ENCODE measurements at places on chromosomes 1 and 21.

- DNase-seq: no peak
Measured at GRCh38 chr1:203547147-203547546, 53.2 kb downstream of the OPTC start.

DNA sequence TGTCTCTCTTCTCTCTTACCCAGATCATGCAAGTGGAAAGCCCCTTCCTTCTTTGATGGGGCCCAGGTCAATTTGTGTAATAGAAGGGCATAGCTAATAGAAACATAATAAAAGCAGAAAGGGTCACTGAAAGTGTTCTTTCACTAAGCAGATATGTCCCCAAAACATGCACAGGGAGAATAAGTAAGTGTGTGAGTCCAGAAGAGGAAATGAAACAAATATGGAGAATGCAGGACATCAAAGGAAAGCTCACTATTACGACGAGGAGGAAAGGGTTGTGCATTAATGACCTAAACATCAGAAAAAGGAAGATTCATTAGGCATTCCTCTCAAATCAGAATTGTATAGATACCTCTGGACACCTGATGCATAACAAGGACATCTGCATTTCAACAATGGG lies 81.4 kb upstream of the SMYD2 start:
- DNase-seq: no peak

DNA sequence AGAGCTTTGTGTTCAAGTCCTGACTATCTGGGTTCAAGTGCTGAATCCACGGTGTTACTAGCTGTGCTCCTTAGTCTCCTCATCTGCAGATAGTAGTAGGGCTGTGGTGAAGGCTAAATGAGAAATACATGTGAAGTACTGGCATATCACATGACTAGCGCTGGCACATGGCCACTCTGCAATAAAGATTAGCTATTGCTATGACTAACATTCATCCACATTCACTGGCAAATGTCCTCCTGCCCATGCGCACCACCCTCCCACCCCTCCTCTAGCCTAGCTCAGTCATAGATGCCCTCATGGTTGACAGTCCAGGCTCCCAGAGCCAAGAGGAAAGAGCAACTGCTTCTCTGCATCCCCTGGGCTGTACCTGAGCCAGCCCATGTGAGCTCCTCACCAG lies 8.5 kb upstream of the COL8A2 start:
- DNase-seq: peak; percentile 91

- no peak for DNase-seq
Measured at GRCh38 chr1:201020040-201020591, 3.4 kb downstream of the KIF21B start.

GRCh38 chr1:61334718-61335589 lies 252.6 kb downstream of the NFIA start:
- no peak for DNase-seq

DNA sequence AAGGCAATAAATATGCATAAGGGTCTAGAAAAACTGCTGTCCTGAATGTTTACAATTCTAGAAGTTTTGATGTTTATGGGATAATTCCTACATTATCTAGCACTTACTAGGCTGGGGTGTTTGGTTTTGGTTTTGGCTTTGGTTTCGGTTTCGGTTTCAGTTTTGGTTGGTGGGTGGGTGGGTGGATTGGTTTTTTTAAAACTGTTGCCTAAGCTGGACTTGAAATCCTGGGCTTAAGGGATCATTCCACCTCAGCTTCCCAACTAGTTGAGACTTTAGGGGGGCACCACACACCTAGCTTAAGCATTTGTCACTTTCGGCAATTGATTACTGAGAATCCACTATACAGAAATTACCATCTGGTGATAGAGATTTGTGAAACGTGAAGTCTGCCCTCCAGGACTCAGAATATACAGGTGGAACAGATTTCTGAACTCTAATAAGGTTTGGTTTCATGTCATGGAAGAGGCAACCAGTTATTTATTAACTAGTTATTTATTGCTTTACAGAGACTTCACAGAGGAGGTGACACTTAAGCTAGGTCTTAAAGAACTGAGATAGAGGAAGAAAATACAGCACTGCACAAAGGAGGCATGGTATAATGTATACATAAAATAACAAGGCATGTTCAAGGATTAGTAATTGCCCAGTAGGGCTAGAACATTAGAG lies 69.6 kb downstream of the PIK3R3 start:
- no peak for DNase-seq

DNA sequence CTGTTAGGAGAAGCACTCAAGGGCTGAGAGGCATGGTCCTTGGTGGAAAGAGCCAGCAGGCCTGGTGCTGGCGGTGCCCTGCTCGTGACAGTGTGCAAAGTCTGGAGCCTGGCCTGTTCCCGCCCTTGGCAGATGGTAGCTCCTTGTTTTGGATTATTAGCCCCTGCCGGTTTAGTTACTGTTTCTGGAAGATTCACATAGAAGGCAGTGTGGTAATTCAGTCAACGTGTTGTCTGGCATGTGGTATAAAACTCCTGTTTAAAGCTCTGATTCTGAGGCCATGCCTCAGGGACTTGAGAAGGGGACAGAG lies 6.8 kb downstream of the PKNOX1 start:
- no peak for DNase-seq

DNA sequence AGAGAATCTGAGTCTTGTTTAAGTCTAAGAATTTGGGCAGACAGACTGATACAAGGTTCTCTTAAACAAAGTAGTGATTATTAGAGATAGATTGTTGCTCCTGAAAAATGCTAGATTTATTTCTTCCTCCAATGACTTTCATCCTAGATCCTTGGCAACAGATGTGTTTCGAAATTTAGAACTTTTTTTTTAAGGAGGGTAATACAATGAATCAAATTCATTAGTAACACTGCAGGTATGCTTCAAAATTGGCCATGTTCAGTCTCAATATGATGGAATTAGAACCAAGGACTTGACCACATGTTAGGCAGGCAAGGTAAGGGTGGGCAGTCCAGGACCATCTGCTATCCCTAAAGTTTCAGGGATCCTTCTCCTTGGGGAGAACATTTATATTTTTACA lies 4.5 kb upstream of the LCE1F start:
- DNase-seq: no peak

- DNase-seq: no peak
Measured at GRCh38 chr1:203322500-203323179, 17.3 kb downstream of the BTG2 start.

- no peak for DNase-seq
Measured at GRCh38 chr1:154711416-154711815, 103.4 kb upstream of the ADAR start.

DNA sequence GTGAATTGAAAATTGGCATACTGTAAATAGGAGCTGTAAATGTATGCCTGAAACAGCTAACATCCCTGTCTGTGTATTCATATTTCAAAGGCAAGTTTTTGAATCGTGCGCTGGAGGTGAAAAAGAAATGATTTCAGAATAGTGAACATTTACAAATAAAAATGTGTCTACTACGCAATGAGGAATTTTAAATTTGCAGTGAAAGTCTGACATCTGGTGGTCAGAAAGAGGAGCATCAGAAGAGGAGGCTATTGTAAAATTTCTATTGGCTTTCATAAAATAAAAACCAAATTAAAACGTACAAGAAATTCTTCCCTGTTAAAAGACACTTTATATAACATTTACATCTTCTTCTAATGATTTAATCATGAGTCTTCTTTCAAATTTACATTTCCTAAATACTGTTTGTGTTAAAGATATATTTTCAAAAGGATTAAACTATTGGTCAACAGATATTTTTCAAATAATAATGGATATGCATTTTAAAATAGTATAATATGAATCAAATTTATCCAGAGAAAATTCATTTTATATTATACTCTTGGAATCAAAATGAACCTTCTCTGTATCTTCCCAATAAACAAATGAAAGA lies 113.7 kb upstream of the RRP15 start:
- DNase-seq: no peak

- DNase-seq: no peak
Measured at GRCh38 chr1:196732526-196732925, 42.1 kb upstream of the CFHR3 start.

GRCh38 chr1:94541246-94542087 lies at the start of gene F3:
Gene F3 (minus strand): TSS chr1:94541759. CDS start chr1:94541636, 123 bp downstream.
- DNase-seq: no peak

DNA sequence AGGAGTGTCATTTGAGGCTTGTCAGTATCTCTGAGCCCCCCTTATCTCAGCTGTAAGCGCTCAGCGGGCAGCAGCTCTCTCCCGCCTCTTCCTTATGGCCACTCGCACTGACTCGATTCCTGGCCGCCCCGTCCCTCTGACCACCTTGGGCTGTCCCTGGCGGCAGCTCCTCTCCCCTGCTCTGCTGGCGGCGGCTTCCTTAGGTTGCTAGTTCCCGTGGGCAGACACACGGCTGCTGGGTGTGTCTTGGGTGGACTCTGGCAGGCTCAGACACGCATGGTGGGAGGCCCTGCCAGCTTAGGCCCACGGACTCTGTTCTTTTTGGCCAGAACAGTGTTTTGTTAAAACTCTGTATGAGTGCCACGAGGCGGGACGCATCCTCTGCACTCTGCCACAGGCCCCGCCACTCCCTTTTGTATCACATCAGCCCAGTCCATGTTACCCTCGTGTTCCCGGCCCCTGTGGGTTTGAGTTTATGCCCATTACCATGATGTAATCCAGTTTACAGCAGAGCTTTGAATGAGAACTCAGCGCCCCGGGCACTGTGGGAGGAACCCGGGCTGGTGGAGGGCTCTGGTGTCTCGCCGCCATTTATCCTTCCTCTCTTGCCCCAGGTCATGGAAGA lies 45.9 kb downstream of the COQ8A start:
- no peak for DNase-seq

DNA sequence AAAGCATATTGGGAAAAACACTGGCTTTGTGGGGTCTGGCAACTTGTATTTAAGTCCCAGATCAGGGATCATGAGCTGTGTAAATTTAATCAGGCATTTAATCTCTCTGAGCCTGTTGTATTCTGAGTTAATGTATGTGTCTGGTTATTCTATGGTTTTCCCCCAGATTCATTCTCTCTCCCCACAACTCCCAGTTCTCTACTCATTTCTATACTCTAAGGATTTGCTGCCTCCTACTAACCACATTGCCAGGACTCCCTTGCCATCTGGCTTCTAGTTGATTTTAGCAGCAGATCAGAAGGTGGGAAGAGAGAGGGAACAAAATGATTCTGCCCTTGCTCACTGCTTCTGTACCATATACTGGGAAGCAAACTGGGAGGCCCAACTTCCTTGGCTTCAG lies 31.4 kb upstream of the S1PR1 start:
- no peak for DNase-seq

- no peak for DNase-seq
Measured at GRCh38 chr1:84703431-84703830, 13.2 kb upstream of the SSX2IP start.

GRCh38 chr1:88298506-88298905 lies 385.6 kb upstream of the PKN2 start:
- no peak for DNase-seq

- DNase-seq: no peak
Measured at GRCh38 chr1:173475564-173476196, 1.5 kb upstream of the PRDX6 start.

- DNase-seq: no peak
Measured at GRCh38 chr21:25465263-25465662, 142.0 kb downstream of the MRPL39 start.

DNA sequence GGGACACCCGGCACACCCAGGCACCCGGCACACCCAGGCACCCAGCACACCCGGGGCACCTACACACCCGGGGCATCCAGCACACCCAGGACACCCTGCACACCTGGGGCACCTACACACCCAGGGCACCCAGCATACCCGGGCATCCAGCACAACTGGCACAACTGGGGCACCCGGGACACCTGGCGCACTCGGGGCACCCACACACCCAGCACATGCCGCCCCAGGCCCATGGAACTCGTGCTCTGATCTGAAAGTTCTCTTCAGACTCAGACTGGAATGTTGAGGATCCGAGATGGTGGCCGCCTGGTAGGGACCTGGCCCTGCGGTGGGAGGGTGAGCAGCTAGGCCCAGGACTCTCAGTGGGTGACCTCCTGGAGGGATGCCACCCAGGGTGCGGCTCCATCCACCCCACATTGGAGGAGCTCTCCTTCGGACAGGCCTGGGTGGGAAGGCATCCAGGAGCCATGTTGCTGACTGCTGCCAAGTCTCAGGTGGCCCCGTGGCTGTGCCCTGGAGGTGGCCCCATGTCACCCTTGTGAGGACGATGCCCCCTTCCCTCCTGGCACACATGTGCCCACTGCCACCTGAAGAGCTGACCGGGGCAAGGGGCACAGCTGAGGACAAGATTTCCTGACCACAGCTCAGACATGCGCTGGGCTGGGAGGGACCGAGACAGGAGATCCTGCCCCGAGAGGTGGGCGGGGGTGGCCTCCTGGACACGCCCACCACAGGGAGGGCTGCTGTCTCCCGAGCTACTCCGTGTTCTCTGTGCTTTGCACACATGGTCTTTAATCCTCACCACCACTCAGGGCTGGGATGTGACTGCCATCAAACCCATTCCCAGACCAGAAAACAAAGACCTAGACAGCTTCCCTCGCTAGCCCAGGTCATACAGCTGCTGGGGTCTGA lies 37.0 kb downstream of the UBE2G2 start:
- no peak for DNase-seq

DNA sequence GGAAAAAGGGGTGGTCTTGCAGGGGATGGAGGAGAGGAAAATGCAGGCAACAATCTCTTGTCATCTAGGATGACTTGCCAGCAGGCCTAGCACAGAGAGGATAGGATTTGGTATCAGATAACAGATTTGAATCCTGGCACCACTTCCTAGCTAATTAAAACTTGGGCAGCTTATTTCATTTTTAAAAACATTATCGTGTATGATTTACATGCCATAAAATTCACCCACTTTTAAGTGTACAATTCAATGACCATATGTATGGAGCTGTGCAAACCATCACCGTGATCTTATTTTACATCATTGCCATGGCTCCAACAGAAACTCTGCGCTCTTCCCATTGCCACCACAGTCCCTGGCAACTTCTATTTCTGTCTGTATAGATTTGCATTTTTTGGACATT lies 6.9 kb downstream of the PYCR2 start:
- DNase-seq: no peak

DNA sequence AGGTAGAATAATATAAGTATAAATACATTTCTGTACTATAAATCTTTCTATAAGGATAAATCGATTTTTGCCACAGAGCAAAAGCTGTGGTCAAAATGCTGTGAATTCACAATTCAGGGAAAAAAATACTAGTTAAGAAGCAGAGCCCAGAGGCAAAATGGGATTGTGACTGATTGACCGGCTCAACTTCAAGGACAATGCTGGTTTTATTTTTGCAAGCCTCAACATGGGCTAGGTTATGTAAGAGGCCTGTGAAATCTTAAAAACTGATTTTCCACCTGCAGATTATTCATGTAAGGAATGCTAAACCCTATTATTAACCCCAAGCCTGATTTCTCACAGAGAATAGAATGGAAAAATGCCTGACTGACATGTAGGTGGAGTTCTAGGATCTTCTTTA lies 155.1 kb downstream of the HHAT start:
- no peak for DNase-seq

DNA sequence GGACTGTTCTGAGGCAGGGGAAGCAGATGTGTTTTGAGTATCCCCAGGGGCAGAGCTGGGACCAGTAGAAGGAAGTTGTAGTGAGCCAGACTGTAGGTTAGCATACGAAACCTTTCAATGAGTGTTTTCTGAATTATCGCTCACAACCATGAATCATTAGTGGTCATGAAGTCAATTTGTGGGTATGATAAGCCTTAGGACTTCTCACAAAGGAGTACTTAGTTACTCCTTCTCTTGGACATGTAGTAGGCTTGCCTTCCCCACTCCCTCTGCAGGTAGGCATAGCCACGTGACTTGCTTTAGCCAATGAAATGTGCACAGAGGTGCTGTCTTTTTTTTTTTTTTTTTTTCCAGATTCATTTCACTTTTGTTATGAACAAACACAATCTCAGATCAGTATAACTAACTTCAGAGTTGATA lies 23.9 kb upstream of the FAAH start:
- DNase-seq: no peak

- DNase-seq: no peak
Measured at GRCh38 chr1:112866981-112867380, 89.0 kb downstream of the SLC16A1 start.

- no peak for DNase-seq
Measured at GRCh38 chr21:35346697-35347096, 297.6 kb upstream of the RUNX1 start.
